Erythroblast (primary cell): ENCODE measurements at places on chromosomes 6 and 20.
A peak's percentile ranks its signal among the peaks of the same experiment; 100 is the strongest.

DNA sequence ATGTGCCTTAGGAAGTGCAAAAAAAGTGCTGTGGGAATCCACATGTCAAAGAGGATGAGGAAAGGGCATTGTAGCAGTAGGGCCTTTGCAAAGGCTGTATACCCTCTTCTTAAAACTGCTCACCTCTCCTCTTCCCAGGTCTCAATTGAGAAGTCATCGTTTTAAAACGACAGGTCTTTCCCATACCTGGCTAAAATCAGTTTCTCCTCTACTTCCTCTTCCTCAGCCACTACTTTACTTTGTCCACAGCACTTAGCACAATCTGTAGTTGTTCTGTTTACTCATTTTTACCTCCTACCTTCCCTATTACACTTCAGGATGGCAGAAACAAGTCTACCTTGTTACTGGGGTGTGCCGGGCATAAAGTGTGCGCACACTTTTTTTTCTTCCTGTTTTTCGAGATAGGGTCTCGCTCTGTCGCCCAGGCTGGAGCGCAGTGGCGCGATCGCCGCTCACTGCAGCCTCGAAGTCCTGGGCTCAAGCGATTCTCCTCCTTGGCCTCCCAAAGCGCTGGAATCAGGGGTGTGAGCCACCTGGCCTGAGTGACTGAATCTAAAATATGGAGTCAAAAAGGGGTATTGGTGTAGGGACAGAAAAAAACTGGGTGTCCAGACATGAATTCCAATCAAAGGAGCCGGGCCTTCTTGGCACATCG lies 9.8 kb upstream of the ELOVL5 start:
- DNase-seq: peak; percentile 59

- no peak for DNase-seq
Measured at GRCh38 chr20:54549658-54550326, 74.4 kb downstream of the DOK5 start.

- DNase-seq: peak; percentile 9
Measured at GRCh38 chr6:111976139-111976538, 77.8 kb upstream of the CCN6 start.

GRCh38 chr20:8144282-8145245 lies 12.5 kb downstream of the PLCB1 start:
- no peak for DNase-seq

GRCh38 chr20:4060856-4061695 lies 45.7 kb upstream of the RNF24 start:
- DNase-seq: no peak

DNA sequence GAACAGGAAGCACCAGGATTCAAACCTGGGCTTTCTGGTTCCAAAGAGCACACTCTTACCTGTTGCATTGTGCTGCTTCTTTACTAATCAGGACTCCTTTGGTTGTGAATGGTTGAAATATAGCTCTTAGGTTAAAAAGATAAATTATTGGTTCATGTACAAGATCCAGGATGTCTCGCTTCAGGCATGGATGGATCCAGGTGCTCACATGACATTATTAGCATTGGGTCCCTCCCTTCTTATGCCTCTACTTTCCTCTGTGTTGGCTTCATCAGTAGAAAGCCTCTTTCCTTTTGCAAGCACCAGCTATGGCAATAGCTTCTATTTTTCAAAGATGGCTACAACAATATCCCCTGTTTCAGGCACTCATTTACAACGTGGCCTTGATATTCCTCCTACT lies 217.7 kb upstream of the SULF2 start:
- DNase-seq: no peak

DNA sequence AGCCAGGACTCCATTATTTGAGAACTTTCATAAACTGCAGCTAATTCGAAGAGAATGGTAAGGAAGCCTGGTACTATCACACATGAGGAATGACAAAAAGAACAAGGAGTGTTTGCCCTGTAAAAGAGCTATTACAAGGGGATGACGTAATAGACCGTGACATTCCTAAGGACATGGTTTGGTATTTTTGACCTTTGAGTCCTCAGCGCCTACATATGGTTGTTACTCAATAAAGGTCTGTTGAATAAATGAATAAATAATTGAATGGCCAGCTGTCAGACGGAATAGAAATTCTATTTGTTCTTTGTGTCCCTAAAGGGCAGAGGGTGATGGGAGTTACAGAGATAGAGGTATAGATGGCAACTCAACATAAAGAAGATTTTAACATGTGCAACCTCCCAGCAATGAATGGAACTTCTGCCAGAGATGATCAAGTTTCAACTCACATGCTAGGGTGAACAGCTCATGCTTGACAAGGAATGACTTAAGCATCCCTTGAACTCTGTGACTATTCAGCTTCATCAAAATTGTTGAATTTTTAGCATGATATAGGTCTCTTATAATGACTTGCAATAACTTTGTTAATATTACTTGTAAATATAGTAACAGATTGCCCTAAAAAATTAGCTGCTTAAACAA lies 115.4 kb downstream of the TENT5A start:
- DNase-seq: no peak

- DNase-seq: no peak
Measured at GRCh38 chr20:16393297-16393696, 180.0 kb downstream of the KIF16B start.

DNA sequence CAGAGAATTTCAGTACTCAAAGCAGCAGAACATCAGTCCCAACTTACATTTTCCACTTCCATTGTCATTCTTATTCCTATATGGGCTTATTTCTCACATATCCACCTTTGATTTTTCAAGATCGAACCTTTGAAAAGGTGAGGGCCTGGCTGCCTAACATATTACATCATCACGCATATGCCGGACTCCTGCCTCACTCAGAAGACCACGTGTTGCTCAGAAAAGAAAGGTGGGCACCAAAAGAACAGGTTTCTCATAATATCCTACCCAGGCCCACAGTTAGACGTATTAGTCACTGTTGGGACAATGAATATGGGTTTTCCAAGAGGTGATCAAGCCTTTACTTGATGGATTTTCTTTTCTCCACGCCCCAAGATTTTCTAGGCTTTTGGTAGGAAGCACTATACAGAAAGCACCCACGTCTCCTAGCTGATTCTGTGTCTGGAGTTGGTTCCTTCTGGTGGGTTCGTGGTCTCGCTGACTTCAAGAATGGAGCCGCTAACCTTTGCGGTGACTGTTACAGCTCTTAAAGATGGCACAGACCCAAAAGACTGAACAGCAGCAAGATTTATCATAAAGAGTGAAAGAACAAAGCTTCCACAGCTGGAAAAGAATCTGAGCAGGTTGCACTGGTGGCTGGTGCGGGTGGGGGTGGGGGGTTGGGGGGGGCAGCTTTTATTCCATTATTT lies 168.9 kb downstream of the ATXN1 start:
- no peak for DNase-seq

DNA sequence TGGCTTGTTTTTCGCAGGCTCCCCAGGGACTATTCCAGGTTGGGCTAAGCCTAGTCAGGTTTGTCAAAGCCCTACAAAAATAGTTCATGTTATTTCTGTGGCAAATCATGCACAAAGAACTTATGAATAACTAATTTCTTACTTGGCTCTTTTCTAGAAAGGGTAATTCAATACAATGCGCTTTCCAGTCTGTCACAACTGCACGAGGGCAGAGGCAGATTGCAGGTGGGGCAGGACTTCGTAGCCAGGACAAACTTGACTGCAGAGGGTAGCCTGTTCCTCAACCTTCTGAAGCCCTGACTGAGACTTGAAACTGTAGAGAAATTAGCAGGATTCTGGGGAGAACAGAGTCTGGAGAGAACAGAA lies 253.5 kb downstream of the QKI start:
- no peak for DNase-seq

- DNase-seq: no peak
Measured at GRCh38 chr20:20214757-20215275, 153.1 kb upstream of the INSM1 start.

GRCh38 chr6:85983032-85983659 lies 340.5 kb upstream of the SYNCRIP start:
- no peak for DNase-seq

DNA sequence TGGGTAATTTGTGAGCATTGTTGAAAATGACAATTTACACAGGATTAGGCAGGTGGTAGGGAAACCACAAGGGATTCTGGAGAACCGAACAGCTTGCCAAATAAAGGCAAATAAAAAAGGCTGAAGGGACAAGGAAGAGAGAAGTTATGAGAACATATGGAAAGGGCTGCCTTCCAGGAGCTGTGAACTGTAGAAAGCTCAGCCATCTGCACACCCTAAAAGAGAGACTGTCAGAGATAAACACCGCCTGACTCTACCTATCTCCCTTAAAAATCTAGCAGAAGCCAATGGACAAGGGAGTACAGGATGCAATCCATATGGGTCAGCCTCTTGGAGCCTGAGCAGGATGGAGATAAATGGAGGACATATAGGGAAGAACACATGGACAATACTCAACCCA lies 12.7 kb upstream of the SLC17A1 start:
- no peak for DNase-seq

- no peak for DNase-seq
Measured at GRCh38 chr20:48180024-48180423, 394.7 kb upstream of the SULF2 start.

GRCh38 chr20:24948939-24949679 lies at the start of gene CST7:
Gene CST7, plus strand, starts transcription at chr20:24949269. Its CDS starts 237 bp downstream, at chr20:24949506.
- DNase-seq: no peak

DNA sequence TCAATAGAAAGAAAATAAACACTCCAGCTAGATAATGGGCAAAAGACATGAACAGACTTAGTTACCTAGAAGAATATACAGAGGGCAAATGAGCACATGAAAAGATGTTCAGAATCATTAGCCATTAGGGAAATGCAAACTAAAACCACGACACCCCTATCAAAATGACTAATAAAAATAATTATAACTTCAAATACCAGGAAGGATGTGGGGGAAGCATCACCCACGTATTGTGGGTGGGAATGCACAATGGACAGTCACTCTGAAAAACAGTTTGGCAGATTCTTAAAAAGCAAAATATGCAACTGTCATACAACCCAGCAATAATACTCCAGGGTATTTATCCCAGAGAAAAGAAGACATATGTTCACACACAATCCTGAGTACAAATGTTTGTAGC lies 92.6 kb downstream of the DLL1 start:
- no peak for DNase-seq

DNA sequence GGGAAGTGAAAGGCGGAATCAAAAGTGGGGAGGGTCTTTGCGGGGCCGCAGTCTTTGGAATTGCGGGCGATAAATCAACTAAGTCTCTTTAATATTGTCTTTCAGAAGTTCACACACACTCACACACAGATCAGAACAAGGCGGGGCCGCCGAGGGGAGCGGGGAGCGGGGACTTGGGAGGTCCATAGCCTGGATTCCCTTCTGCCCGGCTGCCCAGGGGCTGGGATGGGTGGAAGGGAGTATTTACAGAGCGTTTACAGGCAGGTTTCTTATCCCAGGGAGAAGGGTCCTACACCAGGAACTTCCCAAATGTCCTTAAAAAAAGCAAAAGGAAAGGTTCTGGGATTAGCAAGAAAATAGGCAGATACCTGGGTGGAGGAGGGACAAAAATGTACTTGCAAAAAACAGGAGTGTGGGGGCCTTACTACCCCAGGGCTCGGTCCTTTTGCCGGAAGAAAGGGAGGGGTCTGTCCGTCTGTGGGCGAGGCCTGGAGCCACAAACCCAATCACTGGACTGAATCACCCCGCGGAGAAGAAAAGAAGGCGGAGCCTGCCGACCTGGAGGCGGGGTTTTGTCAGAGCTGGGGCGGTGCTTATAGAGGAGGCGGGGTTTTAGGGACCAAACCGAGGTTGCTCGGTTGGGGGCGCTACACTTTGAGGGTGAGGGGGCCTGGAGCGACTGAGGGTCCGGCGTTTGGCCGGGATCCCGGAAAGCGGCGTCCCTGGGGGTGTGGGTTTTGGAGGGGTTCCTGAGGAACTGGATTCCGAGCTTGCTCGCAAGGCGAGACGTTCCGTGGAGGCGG lies 3.2 kb downstream of the PRRT1 start:
- DNase-seq: peak; percentile 88

GRCh38 chr6:147194652-147195411 lies 9.4 kb upstream of the STXBP5 start:
- no peak for DNase-seq

DNA sequence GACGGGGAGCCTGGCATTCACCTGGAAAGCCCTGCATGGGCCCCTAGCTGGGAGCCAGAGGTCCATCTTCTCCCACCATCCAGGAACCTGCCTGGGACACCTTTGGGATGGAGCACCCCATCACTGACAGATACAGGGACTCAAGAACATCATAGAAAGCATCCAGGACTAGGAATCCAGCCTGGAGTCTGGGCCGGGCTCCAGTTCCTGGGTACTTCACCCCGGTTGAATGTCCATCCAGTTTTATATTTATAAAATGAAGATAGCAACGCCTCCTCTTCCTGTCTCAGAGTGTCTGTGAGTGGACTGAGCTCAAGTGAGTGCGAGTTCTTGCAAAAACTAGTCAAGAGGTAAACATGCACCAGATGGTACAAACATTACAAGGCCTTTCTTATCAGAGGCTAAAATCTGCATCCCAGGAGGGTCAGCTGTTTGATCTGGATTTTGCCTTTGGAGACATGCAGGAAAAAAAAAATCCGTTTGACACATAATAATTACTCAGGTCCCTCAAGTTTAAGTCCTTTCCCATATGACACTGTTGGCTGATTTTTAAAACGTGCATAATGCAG lies 27.4 kb downstream of the ZC3H12D start:
- DNase-seq: no peak

DNA sequence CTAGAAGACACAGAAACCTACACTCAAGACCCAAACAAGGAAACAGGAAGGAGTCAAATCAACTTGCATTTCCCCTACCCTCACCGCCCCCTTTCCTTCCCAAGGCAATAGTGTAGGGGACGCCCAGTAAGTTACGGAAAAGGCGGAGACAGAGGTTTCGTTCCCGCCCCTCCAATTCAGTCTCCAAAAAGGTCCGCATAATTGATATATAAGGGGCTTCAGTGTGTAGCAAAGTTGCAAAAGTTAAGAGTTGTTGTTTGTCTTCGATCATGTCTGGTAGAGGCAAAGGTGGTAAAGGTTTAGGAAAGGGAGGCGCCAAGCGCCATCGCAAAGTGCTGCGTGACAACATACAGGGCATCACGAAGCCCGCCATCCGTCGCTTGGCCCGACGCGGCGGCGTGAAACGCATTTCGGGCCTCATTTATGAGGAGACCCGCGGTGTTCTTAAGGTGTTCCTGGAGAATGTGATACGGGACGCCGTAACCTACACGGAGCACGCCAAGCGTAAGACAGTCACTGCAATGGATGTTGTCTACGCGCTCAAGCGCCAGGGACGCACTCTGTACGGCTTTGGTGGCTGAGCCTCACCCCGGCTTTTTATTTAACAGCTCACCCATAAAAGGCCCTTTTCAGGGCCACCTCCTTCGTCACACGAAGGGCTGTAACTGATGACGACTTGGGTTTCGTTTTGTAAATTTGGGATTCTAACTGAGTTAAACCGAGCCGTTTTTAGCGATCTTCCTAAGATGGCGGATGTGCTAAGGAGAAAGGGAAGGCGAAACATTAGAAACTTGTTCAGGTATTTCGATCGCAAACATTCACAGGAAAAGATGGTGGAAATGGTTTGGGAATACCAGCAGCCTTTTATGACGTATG lies 124.6 kb upstream of the BTN3A2 start:
- DNase-seq: peak; percentile 95

DNA sequence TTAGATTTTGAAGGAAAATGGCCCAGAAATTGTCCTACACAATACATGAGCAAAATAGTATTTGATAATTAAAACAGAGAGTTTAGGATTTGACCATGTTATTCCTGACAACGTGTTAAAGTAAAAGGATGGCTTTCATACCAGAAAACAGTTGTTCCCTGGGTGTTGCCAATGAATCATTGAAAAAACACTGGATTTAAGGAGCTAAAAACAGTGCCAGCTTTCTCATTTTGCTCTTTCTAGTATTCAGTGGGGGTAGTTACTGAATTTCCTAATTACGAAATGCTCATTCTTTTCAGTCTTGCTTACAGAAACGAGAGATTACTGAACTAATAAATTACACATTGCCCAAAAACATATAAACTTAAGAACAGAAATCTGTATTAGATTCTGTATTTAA lies 26.6 kb upstream of the SNAP91 start:
- DNase-seq: no peak

GRCh38 chr6:53426667-53427270 lies 78.0 kb upstream of the ELOVL5 start:
- DNase-seq: no peak
